ENCODE measurements at places on chromosomes 12 and 14.

DNA sequence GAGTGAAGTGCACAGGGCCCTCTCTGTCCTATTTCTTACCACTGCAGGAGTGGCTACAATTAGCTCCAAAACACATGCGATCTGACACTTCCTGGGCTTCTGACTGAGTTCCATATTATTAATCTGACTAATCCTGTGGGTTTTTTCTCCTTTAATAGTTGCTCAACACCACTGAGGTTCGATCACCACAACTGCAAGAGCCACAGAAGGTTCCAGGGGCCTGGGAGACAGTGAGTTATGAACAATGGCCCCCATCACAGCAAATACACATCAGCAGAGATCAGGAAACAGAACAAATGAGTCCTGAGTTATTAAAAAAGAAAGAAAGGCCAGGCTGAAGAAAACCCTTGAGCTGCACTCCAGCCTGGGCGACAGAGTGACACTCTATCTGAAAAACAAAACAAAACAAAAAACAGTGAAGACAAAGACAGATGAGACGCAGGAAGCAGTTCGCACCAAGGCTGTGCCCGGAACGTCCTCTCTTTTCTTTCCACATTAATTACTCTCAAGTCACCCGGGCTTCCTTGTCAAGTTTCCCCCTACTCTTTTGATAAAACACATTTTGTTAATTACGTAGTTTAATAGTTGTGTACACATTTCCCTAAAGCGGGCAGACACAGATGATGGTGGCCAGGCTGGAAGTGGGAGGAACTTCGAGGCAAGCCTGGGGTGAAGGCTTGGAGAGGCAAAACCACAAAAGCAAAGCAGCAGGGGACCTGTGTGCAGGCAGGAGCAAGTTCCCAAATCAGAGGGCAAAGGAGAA is 42.7 kb downstream of the CDC42BPB start:
- DNase-seq, result no peak

DNA sequence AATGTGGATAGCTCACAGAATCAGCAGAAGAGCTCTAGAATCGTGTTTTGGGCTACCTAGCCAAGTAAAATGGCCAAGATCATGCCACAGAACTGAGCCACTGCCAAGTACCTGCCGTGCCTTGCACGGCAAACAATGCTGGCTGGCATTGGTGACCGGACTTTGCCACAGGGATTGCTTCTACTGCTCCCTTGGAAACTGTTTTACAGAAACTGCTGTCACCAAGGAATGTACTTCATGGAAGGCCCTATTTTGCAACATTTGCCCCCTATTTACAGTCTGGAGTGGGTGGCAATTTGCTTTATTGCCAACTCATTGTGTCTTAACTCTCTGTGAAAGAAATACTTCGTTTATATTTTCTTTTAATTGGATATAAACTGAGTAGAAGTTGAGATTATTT is 49.0 kb downstream of the BORCS5 start:
- no peak for DNase-seq

- no peak for DNase-seq
Measured at GRCh38 chr12:4954621-4955354, 45.1 kb downstream of the KCNA1 start.

GRCh38 chr12:94126067-94126466 is 22.3 kb upstream of the PLXNC1 start:
- DNase-seq, result no peak

DNA sequence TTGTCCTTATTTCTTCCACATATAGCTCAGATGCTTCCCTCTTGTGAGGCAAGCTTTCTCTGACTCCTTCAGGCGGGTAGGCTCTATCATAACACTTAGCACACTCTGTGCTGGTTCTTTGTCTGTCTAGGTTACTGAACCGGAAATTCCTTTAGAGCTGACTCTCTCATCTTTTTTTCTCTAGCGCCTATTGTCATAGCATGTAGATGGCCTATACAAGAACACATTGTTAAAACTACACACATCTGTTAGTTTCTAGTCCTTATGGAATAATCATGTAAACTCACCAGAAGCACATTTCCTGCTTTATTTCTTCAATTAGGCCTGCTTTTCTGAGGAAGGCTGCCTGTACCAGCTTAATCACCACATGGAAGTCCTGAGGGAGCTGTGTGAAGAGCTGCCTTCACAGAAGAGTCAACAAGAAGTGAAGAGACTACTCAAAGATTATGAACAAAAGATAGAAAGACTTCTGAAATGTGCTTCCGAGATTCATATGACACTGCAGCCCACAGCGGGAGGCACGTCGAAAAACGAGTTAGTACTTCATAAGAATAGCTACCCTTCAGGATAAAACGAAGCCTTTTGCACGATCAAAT is 143.9 kb downstream of the SYNE2 start:
- no peak for DNase-seq

DNA sequence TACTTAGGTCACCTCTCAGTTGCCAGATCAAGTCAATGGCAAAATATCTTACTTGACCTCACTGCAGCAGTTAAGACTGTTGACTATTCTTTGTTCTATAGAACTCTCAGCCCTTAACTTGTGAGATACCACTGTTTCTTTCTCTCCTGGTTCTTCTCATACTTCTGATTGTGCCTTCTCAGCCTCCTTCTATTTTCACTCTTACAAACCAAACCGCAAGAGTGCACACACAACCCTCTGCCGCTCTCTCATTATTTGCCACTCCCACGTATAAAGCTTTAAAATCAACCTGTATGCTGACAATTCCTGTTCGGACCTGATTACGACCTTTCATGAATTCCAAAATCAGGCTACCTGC is 4.5 kb downstream of the E2F7 start:
- DNase-seq, result no peak

- DNase-seq, result no peak
Measured at GRCh38 chr12:65016881-65017650, 104.0 kb downstream of the WIF1 start.

DNA sequence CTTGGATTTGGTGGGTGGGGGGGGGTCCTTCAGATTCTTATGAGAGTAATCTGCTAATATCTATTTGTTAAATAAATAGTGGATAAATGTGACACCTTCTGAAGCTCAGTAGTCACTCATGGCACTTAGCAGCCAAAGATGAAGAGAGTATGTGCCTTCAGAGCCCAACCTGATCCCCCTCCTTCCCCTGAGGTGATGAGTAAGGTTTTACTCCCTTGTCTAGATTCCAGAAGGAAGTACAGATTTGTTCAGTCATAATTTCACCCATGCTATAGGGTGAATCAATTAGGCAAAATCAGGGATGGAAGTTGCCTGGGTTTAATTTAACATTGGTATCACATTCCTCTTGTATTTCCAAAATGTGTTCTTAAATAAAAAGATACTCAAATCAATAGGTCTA is 340.3 kb upstream of the ATP2B1 start:
- no peak for DNase-seq

DNA sequence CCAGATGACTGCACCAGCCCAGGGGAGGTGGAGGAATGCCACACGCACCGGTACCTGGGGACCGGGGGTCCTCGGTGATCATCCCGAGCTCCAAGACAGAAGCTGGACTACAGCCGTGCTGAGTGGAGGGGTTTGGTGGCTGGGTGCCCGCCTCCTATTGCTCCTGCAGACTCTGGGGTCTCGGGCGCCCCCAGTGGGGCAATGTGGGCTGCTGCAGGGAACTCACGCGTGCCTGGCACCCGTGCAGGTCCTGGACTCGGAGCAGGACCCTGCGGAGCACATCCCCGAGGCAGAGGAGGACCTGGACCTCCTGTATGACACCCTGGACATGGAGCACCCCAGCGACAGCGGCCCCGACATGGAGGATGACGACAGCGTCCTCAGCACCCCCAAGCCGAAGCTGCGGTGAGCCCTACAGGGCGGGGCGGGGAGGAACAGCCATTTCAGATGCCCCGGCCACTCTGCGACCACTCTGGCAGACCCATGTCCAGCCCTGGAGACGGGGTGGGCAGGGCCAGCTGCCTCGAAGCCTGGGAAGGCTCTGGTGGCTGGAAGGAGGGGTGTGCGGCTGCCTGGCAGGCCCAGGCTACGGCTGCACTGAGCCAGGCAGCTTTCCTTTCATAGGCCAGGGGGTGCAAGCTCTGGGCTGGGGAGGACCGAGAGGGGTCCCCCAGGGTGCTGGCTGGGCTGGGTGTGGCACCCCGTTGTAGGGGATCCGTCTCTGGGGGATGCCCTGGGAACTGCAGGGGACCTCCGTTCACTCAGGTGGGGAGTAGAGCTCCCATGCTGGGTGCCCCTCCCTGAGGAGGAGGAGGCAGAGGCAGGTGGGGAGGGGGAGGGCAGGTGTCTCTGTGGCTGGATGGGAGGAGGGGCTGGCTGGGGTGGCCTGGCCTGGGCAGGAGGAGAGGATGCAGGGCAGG is 21.6 kb upstream of the TEX22 start:
- DNase-seq, result no peak

GRCh38 chr12:85036733-85037132 is 582 bp downstream of the LRRIQ1 start:
- no peak for DNase-seq

DNA sequence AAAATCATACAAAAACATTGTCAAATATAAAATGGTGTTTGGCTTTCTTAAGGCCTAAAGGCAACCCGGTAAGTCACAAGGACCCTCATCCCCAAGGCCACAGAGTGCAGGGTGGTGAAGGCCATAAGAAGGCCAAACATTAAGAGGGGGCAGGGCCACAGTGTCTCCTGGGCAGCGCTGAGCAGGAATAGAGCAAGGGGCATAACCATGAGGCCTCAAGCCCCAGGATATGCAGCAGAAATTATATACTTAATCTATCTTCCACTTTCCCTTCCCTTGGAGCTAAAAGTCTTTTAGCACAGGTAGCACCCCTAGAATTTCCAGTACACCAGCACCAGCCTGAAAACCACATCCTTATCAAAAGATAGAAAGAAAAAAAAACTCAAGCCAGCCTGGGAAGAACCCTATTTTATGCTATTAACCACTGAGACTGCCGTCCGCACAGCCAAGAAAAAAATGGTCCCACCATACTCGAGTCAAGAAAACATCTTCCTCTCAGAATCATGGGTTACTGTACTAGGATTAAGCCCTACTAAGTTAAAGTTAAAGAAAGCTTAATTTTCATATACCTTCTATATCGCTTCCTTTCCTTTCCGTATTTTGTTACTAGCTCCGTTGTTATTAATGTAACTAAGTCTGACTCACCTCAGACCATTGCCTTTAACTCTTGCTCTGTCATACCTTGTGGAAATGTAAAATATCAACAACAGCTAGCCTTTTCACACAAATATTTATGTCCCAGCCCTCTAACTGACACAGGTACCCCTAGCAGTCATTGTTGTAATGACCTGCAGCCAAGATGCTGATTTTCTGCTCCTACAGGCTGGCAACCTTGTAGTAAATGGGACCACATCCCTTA is 20.1 kb downstream of the KLRK1 start:
- no peak for DNase-seq

- DNase-seq, result no peak
Measured at GRCh38 chr12:6340032-6340638, 1.7 kb downstream of the TNFRSF1A start.

DNA sequence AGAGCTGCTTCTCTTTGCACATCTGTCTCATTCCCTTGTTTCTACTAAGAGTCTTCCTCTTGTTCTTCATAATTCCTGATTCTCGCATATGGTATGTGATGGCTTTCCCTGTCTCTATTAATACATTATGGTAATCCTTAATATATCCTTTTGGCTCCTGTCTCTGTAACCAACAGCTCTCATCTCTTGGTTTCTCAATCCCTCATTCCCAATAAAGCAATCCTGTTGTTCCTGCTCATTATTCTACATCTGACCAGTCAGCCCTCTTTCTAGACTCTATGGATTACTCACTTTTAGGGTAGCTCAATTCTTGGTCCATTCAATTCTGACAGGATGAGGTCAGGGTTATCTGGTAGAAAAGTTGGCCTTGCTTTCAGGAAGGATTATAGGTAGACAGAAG is 349.9 kb downstream of the LRIG3 start:
- DNase-seq, result no peak

DNA sequence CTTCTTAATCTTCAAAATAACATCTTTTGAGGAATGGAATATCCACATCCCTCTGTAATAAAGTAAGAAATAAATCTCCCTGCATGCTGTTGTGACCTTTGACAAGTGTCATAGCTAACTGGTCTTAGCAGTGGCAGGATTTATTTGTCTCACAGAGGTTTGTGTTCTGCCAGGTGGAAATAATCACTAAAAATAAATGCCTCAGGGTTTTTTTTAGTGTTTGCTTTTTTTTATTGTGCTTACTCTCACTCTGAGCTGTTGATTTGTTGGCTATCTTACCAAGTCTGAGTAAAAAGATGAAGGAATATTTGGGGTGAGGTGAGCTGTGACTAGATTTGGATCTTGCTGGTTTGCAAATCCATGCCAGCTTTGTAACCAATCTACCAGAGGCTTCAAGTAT is 285.4 kb downstream of the ALG10B start:
- DNase-seq, result no peak

DNA sequence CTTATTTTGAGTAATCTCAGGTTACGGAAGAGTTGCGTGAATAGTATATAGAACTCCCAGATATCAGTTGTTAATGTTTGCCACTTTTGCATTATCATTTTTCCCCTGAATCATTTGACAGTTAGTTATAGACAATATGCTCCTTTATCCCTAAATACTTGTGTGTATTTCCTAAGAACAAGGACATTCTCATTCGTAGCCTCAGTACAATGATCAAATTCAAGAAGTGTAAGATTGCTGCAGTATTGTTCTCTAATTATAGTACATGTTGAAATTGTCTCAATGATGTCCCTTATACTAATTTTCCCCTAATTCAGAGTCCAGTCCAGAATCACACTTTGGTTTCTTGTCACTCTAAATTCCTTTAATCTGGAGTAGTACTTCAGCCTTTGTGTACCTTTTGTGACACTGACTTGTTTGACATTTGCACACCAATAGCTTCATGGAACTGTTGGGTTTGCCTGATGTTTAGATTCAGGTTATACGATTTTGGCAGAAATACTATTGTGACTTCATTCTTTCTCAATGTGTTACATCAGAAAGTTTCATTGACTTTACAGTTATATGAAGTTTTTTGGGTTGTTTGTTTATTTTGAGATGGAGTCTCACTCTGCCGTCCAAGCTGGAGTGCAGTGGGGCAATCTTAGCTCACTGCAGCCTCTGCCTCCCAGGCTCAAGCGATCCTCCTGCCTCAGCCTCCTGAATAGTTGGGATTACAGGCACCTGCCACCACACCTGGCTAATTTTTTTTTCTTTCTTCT is 13.1 kb downstream of the DYNC1H1 start:
- DNase-seq, result no peak

DNA sequence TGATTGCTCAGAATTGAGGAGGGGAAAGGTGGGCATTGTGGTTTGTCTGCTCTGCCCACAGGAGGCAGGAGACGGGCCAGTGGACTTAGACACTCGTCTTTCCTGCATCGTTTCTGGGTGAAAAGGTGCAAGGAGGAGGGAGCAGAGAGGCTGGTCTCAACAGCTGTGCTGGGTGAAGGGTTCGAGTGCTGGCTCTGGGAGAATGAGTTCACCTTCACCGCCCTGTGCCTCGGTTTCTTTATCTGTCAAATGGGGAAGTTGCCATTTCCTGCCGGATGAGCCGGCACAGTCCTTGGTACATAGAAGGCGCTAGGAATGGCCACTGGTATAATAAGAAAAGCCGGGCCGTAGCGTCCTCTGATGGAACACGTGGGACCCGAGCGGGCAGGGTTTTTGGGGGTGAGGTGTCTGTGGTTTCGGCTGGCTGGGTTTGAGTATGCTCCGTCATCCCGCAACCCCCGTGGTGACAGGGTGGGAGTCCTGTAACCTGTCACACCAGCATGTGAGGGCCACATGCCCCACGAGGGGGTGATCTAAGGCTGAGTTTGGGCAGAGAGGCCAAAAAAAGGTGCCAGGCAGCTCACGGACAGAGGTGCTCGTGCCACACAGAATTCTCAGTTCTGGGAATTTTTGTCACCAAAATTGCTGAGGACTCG is 7.3 kb downstream of the BCL7A start:
- DNase-seq, result no peak

Measured in HEK293T (cell line).